ENCODE measurements at places on chromosomes 6 and 20.

- DNase-seq = no peak
Observed at GRCh38 chr20:61499859-61500554, 247.9 kb downstream of the CDH4 start.

GRCh38 chr6:41371461-41371991, 36.1 kb downstream of the NCR2 start:
- no peak for DNase-seq

DNA sequence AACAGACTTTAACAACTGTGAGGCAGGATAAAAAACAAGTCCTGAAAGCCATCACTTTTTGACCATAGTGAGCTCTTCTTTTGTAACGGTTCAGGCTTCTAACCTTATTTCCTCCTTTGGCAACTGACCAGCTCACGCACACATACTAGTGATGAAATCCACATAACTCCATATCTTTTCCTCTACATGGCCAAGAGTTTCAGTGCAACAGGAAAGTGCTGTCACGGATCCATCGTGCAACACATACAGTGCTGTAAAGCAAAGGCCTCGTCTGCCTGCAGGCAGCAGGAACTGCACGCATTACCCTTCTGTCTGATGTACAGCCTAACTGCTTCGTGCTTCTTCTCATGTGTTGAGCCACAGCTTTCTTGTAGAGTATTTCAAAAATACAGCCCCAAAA, 108.5 kb downstream of the EPM2A start:
- DNase-seq = no peak

- DNase-seq = no peak
Observed at GRCh38 chr6:6908121-6908520, 199.6 kb upstream of the RREB1 start.

- no peak for DNase-seq
Observed at GRCh38 chr20:59325142-59325523, 24.7 kb downstream of the EDN3 start.

- DNase-seq = peak; percentile 33
Observed at GRCh38 chr6:38713812-38714211, 1.3 kb upstream of the DNAH8 start.

DNA sequence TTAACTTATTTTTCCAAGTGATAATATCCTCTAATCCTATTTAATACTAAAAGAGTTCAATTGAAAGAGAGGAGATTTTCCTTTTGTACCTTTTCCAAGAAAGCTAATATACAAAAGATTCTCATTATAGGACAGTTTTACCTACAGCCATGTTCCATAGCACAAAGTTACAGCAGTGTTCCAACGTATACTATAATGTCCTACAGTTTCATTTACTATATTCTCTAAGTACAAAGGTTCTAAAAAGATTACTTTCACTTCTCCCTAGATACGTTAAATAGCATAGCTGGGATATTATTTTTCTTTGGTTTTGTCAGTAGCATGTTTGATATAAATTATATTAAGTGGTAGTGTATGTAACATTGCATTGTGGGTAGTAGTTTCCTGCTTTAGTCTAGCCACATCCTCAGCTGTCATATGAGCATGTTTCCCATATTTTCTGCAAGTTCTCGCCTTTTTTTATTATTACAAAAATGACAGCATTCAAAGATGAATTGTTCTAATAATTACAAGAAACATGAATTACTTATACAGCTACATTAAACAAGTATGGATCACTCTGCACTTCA, 4.4 kb upstream of the RUNX2 start:
- no peak for DNase-seq

DNA sequence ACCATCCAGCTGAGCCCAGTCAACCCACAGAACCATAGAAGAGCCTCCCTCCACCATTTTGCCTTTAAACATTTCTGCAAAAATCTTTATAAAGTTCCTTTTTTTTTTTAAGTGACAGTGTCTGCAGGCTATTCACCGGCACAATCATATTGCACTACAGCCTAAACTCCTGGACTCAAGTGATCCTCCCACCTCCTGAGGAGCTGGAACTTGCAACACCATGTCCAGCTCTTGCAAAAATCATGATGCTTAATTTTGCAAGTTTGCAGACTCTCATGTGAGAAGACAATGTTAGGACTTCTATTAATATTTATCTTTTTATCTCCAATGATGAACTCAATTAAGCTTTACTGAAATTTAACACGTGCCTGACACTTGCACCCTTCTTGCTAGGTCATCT, 88.8 kb downstream of the INSM1 start:
- DNase-seq = no peak

- DNase-seq = no peak
Observed at GRCh38 chr6:170448317-170448716, 104.8 kb downstream of the PSMB1 start.

GRCh38 chr20:10611357-10611756, 62.4 kb downstream of the JAG1 start:
- no peak for DNase-seq

- DNase-seq = no peak
Observed at GRCh38 chr6:7135755-7136154, 28.0 kb downstream of the RREB1 start.

DNA sequence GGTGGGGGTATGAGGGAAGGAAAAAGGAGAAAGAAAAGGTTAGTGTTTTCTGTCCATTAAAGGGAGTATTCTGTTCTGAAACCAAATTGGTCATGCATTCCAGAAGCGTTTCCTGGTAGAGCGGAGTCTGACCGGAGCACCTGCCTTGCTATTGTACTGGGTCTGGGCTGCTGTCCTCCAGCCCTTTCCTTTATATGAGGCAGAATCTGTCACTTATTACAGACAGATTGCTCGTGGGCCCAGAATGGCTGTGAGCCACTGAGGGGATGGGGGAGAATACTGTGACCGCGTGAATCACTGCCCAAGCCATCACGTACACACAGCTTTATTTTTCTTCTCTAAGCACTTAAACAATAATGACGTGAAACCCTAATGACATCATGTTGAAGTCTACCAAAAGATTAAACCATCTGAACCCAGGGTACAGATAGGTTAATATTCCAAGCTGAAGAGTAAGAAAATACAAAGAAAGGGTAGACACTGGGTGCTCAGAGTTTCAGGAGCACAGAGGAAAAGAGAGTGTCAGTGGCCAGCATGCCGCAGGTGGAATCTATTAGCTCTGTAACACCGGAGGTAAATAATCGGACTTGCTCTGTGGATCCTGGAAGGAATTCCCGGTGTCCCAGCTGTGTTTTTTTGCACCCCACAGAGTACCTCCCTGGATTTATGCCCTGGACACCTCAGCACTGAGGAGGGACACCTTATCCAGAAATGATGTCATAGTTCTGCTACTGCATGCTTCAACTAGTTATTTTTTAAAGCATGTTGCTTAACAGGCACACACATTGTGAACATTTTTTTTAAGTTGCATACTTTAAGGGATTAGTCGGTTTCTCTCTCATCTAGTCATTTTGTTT, 573.3 kb downstream of the PKHD1 start:
- no peak for DNase-seq

- no peak for DNase-seq
Observed at GRCh38 chr6:20058121-20058905, 154.0 kb downstream of the MBOAT1 start.

- DNase-seq = no peak
Observed at GRCh38 chr6:55892749-55893357, 17.5 kb upstream of the BMP5 start.

DNA sequence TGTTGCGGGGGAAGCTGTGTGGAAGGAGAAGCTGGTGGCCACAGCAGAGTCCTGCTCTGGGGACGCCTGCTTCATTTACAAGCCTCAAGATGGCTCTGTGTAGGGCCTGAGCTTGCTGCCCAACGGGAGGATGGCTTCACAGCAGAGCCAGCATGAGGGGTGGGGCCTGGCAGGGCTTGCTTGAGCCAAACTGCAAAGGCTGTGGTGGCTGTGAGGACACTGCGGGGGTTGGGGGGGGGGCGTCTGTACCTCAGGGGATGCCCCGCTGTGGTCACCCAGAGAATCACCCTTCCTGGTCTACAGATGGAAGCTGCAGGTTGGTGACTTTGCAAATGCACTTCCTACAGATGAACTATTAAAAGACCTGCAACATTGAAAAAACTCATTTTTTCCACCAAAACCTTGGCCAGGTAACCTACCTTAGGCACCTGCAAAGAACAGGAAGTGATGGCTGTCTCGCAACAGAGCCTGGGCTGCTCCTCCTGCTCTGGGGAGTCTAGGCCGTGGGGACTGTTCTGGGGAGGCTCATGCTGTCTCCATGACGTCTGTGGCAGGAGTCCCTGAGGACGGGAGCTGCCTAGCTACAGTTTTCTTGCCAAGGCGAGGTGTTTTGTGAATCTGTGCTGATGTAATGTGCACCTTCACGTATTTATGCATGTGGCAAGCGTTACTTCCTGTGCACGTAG, 7.3 kb downstream of the NPBWR2 start:
- peak; percentile 74 for DNase-seq

DNA sequence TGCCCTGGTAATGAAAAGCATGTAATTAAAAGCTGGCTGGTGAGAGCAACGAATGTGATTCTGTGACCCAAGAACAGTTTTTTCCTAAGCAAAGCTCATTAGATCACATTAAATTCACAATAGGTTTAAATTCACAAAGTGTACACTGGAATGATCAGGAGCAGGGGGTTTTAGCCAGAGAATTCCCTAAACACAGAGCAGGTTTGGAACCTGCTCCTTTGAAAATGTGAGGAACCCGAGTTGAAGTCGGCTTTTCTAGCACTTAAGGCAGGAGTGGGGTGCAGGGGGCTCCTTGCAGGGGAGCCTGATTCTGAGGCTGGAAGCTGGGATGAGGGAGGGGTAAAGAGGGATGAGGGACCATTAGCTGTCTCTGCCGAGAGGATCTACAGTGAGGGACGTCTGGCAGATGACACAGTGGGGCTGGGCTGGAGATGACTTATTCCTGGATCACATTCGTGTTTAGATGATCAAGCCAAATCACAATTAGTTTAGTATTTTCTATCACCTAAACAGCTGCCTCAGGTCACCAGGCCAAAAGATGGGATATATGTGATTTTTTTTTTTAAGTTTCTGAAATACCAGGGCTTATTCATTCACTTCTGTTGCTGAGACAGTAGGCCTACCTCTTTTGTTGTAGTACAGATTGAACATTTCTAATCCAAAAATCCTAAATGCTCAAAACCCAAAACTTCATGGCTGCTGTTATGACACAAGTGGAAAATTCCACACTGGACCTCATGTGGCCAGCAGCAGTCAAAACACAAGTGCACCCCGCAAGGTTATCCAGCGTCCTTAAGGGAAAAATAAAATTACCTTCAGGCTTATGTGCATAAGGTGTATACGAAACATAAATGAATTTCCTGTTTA, 93.1 kb upstream of the HIVEP1 start:
- DNase-seq = no peak

- DNase-seq = peak; percentile 40
Observed at GRCh38 chr6:42404484-42404883, 47.2 kb downstream of the TRERF1 start.

DNA sequence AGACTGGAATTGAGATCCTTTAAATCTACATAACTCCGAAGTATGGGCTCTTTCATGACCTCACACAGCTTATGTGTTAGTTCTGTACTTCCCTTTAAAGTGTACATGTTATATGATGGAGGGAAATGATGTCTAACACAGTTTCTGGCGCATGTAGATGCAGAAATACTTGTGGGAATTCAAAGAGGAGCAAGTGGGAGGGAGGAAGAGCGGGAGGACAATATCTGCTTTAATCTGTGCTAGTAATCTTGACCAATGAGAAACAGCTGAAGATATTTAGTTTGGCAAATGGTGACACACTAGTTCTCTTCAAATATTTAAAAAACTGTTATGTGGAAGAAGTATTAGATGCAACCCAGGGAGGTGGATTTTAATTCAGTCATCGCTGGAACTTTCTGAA, 62.9 kb upstream of the PLEKHG1 start:
- no peak for DNase-seq

DNA sequence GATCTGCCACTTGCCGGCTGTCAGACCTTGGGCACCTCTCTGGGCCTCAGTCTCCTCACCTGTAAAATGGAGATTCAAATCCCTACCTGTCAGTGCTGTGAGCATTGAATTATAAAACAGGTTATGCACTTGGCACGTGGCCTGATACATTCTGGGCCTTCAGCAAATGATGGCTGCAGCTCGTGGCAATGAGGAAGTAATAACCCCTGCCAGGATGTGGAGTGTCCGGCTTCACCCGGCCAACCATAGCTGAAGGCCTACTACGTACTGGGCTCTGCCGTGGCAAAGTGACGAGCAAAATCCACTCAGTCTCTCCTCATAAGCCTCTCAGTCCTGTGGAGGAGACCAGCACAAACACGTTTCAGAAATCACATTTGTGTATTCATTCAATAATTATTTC, 10.9 kb upstream of the VSTM2L start:
- DNase-seq = no peak

GRCh38 chr6:108464418-108465097, 96.2 kb upstream of the FOXO3 start:
- DNase-seq = no peak

DNA sequence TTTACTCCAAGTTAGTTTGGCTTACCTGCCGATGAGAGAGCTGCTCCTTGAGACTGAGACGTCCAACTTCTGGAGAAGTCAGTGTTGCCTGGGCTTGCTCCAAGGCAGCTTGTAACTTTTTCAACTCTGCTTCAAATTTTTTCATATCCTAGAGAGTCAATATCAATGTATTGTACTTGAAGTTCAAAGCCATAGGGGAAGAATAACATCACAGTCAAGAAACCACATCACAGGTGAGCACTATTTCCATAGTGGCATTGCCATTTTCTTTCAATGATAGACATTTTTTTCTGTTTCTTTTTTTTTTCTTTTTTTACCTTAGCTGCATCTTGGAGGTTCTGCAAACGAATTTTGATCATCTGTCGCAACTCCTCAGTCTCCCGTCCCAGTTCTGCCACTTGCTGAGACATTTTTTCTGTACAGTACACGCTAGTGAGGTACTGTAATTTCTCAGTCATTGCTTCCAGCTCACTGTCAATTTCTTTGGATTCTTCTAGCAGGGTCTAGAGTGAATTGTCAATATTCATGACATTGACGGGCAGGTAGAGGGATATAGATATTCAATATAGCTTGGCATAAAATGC, 326.7 kb downstream of the SYNE1 start:
- no peak for DNase-seq

DNA sequence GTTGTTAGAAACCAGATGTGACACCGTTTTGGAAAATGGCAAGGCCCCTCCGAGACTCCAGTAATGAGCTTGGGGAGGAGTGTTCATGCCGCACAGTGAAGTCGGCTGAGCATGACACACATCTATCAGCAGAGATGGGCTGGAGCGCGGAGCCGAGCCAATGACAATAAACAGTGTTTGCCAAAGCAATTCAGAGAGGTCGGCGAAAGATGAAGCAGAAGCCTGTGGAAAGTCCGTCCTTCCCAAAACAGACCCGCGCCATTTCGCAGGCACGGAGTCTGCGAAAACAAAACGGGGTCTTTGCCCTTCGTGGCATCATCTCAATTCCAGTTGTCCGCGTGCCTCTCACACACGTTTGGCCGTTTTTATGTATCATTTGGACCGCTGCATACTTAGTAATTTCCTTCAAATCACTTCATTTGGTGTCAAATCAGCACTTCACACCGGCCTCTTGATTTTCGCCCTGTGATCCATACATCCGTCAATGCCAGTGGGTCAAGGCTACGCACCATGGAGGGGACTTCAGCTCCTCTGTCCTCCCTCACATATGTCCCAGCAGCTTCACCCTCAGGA, 71.3 kb downstream of the SULF2 start:
- DNase-seq = no peak

GRCh38 chr20:21901470-21902275, 196.2 kb downstream of the PAX1 start:
- DNase-seq = no peak

Data from CD4-positive, alpha-beta T cell treated with Interleukin-15 for 1 hour (primary cell).